ENCODE measurements at places on chromosomes 3 and 15. TPM values are rescaled to one million over a fixed set of nuclear protein-coding genes. Genes with fewer than 3 reads are reported as not detected.

GRCh38 chr3:48919215-48920138 lies 835 bp downstream of the ARIH2 start:
- DNase-seq = peak; percentile 54

- DNase-seq = no peak
These were observed 9.9 kb upstream of the KCNMB2 start for GRCh38 chr3:178526291-178526690.

DNA sequence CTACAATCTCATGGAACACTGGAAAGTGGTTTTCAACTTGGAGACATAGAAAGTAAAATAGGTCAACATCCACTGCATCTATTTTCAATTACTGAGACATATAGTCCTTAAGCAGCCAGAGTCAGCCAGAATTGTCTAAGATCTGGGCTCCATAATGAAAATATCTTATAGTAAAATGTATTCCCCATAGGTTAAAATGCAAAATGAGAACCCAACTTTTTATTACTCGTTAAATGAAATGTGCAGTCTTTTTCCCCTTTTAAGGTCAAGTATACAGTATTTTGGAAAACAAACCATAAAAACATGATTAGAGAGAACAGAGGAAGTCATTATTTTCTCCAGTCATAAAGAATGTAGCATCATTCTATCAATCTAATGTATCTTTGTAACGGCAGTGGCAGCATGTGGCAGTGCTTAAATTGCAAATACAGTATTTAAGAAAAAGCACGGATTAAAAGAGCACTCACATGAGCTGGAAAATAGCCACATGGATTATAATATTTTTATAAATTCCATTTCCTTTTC lies 64.4 kb upstream of the CPB1 start:
- DNase-seq = no peak

DNA sequence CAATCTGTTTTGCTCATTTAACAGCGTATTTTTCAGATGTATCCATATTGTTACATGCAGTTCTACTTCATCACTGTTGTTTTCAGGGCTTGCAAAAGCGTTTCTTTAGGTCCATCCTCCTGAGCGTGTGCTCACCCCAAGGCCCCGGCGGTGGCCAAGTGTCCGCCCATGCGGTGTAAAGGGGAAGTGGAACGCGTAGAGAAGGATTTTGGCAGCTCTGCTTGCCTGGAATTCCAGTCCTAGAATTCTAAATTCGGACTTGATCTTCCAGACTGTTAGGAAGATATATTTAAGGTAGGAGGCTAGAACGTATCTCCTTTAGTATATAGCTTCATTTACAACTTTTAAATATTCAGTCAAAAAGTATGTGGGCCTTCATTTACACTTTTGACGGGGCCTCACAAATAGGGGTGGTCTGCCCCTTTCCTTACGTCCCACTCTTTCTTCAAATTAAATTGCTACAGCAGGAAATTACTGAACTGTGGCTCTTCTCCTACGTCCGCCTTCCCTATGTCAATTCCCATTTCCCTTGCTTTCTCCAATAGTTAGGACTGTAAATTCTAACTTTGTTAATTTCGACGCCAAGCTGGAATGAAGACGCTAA lies 609 bp upstream of the TBC1D23 start:
- DNase-seq = peak; percentile 64

DNA sequence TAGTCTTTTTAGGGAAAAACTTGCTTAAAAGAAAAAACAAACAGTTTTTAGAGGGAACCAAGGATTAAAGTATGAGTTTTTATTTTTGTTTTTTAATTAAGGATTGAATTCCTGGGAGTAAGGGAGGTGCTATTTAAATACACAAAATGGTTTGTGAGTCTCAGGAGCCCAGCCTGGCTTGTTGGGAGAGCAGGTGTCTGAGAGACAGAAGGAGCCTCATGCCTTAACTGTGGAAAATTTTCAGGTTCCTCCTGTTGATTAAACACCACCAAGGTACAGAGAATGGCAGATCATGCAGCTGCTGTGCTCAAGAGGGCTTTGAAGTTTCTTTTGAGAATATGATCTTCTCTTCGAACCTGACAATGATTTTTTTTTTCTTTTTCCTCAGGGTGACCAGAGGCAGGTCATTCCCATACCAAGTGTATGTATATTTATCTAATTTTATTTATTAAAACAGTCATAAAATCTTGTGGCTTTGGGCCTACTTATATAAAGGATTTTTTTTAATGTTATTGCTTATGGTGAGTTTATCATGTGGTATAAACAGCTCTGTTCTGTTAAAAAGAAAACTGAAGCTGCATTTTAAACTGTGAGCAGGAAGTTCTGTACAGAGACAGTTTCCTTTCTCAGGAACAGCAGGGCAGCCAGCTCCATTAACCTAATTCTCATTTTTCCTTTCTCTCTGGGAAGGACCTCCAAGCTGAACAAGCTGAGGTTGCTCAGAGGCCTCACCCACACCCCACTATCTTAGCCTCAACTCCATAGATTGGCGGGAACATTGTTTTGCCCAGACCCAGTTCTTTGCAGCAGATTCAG lies 33.7 kb upstream of the VILL start:
- no peak for DNase-seq

GRCh38 chr15:99165956-99166689 lies 61.2 kb downstream of the SYNM start:
- no peak for DNase-seq

GRCh38 chr15:83767741-83768140 lies 113.8 kb downstream of the ADAMTSL3 start:
- DNase-seq = no peak

Gene CERS3
- not detected for total RNA-seq

DNA sequence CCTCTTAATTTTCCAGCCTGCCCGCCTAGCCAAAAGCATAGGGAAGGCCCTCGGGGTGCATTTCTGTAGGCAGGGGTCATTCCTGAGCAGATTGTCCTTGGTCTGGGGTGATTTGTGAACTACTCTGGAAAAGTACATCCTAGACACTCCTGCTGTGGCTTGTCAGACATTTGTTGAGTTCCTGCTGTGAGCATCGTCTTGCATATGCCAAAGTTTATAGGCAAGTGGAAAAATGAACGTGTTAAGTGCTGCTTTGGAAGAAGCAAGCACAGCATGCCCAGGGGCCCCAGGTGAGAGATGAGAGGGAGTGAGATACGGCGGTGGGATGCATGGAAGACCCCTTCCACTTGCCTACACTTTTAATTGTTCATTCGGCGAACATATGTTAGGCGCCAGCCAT lies 237.7 kb upstream of the ST8SIA2 start:
- no peak for DNase-seq

- no peak for DNase-seq
These were observed 288.9 kb downstream of the EFHB start for GRCh38 chr3:19645093-19645492.

DNA sequence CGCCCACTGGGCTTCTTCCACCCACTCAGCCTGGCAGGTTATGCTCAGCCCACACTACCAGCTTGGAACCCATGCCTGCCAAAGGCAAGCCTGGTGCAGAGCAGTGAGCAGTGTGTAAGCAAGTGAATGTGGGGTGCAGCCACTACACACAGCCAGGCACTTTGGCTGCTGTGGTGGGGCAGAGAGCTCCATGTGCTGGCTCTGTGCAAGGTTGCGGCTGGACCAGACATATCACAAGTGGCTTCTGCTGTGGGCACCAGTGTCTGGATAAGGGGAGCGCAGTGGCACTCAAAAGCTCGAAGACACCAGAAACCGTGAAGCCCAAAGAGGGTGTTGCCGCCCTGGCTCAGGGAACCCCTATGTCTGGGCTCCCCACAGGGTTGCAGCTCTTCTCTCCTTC lies 563.7 kb downstream of the SI start:
- DNase-seq = no peak

DNA sequence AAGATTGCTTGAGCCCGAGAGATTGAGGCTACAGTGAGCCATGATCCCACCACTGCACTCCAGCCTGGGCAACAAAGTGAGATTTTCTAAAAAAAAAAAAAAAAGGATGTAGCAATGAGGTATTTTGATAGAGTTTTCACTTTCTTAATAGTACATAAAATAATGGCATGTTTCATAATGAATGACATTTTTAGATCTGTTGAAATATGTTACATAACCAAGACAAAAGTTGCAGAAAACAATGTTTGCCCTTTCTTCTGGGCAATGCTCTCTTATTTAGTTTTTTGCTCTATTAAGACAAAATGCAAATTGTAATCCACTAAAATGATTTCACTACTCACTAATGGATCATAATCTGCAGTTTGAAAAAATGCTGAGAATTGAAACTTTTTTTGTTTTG lies 4.4 kb upstream of the MAPK6 start:
- DNase-seq = no peak

- no peak for DNase-seq
These were observed 3.5 kb downstream of the CHD2 start for GRCh38 chr15:92903631-92903965.

DNA sequence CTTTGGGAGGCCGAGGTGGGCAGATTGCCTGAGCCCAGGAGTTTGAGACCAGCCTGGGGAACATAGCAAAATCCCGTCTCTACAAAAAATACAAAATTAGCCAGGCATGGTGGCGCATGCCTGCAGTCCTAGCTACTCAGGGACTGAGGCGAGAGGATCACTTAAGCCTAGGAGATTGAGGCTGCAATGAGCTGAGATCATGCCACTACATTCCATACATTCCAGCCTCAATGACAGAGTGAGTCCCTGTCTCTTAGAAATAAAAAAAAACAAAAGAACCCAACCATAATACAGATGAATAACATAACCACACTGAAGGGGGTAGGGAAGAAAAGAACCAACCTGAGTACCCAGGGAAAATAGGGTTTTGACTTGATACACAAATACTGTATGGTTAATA lies 19.7 kb upstream of the CGNL1 start:
- DNase-seq = peak; percentile 89

Gene SERINC4
- not detected for total RNA-seq

Gene KNG1
- total RNA-seq = not detected

DNA sequence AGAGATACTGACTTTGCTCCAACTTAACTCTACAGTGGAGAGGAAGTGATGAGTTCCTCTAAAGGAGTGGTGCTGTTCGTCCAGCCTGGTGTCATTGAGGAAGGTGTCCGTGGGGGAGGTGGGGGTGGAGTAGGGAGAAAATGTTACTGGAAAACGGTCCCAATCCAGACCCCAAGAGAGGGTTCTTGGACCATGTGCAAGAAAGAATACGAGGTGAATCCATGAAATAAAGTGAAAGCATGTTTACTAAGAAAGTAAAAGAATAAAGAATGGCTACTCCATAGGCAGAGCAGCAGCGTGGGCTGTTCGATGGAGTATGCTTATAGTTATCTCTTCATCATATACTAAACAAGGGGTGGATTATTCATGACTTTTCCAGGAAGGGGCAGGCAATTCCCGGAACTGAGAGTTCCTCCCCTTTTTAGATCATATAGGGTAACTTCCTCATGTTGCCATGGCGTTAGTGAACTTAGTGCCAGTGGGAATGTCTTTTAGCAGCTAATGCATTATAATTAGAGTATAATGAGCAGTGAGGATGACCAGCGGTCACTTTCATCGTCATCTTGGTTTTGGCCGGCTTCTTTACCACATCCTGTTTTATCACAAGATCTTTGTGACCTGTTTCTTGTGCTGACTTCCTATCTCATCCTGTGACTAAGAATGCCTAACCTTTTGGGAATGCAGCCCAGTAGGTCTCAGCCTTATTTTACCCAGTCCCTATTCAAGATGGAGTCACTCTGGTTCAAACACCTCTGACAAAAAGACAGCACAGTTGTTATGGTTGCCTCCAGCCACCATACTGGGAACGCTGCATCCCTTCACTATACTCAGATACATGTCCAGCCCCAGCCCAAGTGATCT lies 38.6 kb downstream of the CLEC3B start:
- DNase-seq = peak; percentile 96

Gene RPUSD2
- 9.4 TPM for total RNA-seq

Gene SV2B
- total RNA-seq = not detected

DNA sequence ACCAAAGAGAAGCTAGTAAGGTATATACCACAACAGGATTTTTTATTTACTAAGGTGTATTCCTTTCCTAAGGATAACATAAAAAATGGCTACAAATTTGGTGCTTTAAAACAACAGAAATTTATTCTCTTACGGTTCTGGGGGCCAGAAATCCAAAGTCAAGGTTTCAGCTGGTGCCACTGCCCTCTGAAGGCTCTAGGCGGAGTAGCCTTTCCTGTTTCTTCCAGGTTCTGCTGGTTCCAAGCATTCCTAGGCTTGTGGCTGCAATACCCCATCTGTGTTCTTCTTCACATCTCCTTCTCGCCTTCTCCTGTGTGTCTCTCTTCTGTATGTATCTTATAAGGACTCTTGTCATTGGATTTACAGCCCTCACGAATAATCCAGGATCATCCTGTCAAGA lies 549.9 kb downstream of the GRM7 start:
- DNase-seq = no peak

GRCh38 chr3:119120480-119120879 lies 25.5 kb upstream of the TEX55 start:
- DNase-seq = no peak

GRCh38 chr3:50395070-50395860 lies 35.9 kb upstream of the TMEM115 start:
- no peak for DNase-seq

GRCh38 chr15:68427366-68427765 lies 4.6 kb downstream of the ITGA11 start:
- peak; percentile 50 for DNase-seq

- peak; percentile 93 for DNase-seq
These were observed 10.7 kb downstream of the PDE8A start for GRCh38 chr15:84992157-84992944.

DNA sequence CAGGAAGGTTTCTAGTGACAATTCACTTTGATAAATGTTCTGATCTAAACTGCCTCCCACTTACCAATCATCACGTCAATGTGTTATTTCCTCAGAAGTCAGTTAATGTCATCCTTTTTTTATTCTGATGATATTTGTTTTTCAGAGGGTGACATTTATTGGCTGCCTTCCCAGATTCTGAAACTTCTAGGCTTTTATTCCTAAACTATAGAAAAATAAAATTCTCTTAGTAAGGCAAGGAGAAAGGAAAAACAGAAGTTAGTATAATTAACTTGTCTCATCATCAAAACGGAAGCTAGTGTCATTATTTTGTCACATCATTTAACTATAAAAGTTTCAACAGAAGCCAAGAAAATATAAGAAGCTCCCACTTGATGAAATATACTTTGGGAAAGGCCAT lies 100.0 kb upstream of the C3orf80 start:
- peak; percentile 23 for DNase-seq

Gene RTP3
- 0.20 TPM for total RNA-seq

DNA sequence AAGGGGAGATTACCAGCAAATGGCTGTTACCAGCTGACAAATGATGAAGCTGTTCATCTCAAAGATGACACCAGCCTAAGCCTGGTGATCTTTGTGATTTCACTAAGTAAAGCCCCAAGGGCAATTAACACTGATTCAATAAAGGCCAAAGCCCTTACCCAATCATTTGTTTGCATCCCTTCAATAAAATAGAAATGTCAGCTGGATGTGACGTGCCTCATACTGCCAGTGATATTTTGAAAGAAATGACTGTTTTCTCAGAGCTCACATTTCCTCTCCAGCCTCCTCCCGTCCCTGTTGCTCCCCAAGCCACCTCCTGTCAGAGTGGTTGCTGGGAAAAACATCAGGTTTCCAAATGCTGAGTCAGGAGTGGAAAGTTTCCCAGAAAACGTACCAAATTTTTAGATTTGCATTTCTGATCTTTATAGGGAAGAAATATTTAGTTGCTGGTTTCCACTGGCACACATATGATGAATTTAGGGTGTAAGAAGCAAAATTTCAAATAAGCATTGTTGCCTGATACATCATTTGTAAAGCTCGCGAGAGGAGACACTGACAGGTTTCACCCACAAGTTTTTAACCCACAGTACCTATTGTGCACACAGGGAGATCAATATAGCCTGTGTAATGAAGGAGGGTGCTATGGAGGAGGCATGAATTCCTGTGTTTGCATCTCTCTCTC lies 21.0 kb downstream of the C2CD4A start:
- no peak for DNase-seq

Data from M059J (cell line).